Activated CD4-positive, CD25-positive, alpha-beta regulatory T cell (primary cell): ENCODE measurements at places on chromosomes 4 and X.

DNA sequence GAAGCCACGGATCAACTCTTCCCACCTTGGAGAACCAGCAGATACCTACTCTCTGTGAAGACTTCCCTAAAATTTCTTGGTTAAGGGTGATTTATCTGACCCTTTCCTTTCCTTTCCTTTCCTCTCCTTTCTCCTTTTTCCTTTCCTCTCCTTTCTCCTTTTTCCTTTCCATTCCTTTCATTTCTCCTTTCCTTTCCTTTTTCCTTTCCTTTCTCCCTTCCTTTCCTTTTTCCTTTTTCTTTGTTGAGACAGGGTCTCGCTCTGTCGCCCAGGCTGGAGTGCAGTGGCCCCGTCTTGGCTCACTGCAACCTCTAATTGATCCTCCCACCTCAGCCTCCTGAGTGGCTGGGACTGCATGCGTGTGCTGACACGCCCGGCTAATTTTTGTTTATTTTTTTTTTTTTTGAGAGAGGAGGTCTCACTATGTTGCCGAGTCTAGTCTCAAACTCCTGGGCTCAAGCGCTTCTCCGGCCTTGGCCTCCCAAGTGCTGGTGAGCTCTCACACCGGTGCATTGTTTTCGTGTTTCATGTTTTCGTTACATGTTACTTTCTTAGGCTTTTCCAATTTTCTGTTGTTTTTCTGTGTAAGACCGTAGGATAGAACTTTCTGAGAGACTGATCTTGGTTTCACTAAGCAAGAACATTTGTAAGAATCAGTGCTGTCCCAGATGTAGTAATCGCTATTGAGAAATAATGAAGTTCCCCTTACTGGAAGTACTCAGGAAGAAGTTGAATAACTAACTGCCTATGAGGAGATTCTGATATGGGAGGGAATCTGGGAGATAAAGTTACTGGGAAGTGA, 2.0 kb downstream of the TMEM165 start:
- DNase-seq: no peak

- DNase-seq: no peak
These were observed 14.5 kb downstream of the SHISA3 start for GRCh38 chr4:42411803-42412202.

- DNase-seq: no peak
These were observed 155.7 kb upstream of the MAP3K15 start for GRCh38 chrX:19670854-19671620.

DNA sequence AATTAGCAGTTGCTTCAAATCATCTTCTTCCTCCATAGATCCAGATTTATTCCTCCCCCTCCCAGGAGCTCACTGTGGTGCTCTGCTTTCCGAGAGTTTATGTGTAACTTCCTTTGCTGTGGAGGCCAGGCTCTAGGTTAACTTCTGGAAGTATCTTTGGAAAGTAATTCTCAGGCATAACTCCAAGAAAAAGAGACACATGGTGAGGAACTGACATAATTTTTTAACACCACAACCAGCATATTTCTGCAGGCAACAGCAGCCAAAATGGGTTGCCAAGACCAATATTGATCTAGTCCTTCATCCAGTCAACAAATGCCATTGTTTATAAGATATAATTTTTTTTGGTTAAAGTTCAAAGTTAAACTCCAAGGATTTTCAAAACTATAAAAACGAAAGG, 114.5 kb upstream of the RBPJ start:
- DNase-seq: no peak

DNA sequence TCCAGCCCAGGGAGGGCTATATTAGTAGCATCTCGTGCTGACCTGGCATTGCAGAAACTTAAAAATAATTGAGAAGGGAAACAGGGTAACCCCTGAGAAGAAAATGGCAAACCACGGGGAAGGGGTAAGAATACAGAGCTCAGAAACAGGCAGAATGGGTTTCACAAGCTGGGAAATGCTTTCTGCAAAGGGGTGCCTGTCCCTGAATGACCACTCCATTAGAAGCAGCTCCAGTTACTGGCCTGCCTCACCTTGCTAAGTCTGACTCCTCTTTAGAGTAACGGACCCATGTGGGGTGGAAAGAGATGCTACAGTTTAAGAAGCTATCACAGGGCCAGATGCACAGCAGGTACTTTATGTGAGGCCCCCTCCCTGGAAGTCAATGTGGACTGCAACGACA, 2.5 kb downstream of the WDR1 start:
- no peak for DNase-seq

DNA sequence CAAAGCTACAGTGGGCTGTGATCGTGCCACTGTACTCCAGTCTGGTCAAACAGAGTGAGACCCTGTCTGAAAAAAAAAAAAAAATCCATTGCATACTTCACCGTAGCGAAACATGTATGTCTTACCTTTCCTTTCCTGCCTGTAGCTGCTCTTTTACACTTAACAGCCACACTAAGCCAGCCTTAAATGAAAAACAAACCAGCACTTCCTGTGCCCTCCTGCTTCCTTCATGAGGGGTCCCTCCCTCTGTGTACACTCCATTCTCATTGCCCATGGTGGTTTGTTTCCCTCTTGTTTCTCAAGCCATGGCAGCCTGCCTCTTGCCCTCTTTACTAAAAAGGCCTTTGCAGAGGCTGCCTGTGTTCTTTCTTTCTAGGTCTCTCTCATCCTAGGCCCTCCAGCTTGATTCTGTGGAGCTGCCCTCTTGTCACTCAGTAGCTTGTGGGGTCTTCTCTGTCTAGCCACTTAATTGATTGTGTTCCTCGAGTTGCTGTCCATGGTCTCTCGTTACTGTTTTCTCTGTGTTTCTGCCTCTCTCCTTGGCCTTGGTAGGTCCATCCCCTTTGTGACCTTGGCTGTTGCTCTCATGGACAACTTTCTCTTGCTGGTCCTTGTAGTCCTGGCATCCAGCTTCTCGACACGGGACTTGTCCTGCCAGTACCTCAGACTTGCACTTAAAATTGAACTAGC, 52.1 kb upstream of the MSANTD1 start:
- DNase-seq: no peak

- DNase-seq: no peak
These were observed 586.0 kb upstream of the AADAT start for GRCh38 chr4:170675568-170676262.

- no peak for DNase-seq
These were observed 55.1 kb downstream of the PJA1 start for GRCh38 chrX:69110116-69110530.

GRCh38 chr4:183624548-183624947, 34.4 kb downstream of the RWDD4 start:
- no peak for DNase-seq

DNA sequence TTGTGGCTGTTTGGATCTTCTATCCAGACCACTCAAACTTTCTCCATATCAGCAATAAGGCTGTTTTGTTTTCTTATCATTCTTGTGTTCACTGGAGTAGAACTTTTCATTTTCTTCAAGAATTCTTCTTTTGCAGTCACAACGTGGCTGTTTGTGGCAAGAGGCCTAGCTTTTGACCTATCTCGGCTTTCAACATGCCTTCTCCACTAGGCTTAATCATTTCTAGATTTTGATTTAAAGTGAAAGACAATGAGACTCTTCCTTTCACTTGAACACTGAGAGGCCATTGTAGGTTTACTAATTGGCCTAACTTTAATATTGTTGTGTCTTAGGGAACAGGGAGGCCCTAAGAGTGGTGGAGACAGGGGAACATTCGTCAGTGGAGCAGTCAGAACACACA, 19.1 kb downstream of the FGF2 start:
- DNase-seq: no peak

DNA sequence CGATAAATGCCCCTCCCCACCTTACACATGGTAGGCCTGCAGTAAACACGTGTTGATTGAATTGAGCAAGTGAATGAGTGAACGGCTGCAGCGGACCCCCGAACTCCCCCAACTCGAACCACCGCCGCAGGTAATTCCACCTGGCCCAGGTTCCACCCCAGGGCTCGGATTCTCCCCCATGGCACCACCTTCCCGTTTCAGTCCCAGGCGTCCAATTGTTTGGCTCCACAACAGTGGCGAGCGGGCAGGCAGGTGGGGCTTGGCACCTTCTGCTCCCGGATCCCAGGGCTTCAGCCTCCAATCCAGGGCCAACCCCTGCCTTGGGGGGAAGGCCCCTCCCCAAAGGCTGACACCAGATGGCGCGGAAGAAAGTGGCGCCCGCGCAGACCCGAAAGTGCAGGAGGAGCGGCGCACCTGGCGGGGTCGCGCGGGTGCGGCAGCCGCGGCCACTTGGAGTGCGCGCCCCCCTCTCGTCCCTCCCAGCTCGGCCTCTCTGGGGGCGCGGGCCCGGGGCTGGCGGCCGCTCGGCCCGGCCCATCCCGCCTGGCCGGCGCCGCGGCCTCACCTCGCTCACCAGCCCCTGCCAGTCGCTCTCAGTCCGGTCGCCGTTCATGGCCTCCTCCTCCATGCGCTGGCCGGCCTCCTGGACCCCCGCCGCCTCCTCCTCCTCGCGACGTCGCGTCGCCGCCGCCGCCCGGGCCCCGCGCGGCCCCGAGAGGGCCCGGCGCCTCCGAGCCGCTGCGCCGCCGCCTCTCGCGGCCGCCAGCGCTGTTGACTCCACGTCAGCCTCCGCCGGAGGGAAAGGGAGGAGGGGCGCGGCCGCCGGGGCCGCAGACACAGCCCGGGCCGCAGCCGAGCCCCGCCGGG, at the start of gene CCDC149:
TSS of gene CCDC149 (minus strand) at position 791 of the 867 bp plus-strand sequence. CDS start at position 613, 178 bp downstream.
- DNase-seq: no peak

DNA sequence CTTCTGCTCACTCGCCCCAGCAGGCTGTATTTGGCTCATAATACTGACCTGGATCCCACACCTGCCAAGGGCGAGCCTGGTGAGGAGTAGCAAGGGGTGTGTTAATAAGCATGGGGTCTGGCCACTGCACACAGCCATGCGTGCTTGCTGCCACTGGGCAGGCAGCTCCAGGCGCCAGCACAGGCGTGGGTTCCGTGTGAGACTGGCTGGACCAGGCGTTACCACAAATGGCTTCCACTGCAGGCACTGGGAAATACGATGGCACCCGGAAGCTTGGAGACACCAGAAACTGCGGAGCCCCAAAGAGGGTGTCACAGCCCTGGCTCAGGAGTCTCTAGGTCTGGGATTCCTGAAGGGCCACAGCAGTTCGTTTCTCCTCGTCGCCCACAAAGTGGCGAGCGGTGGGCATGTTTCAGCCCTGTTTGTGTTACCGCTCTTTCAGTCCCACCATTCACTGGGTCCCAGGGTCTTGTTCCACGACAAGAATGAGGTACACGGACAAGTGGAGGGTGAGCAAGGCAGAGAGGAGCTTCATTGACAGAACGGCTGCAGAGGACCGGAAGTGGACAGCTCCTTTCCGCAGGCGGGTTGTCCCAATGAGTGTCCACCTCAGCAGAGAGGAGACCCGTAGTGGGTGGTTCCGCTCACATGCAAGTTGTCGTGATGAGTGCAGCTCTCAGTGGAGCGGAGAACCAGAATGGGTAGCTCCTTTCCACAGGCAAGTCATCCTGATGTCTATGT, 428.9 kb downstream of the EPHA5 start:
- DNase-seq: no peak

DNA sequence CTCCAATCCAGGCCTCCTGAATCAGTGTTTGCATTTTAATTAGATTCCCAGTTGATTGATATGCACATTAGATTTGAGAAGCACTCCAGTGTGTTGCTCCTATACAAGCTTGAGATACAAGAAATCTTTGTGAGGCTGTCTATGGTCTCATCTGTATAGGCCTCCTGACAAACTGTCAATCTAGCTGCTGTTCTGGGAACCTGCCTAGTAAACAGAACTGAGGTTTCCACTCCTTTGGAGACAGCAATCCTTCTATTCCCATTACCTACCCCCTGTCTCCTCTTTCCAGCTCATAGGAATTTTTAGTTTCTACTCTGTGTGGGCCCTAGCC, 306.1 kb upstream of the EMCN start:
- no peak for DNase-seq

- no peak for DNase-seq
These were observed 49.5 kb downstream of the TMEM154 start for GRCh38 chr4:152630324-152630723.

DNA sequence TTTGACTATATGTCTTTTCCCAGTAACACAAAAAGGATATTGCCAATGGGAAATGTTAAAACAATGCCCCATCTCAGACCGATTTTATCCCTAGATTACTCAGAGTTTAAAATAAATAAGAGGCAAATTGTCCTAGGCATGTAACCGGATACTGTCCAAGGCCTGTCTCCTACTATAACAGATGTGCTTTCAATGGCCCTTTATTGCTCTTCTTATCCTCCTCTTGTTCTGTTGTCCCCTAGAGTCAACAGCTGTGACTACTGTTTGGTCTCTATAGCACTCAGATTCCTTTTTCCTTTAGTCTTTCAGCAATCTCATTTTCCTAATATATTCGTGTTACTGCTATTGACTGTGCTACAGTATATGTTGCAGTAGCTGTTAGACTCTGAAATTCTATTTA, 66.8 kb upstream of the PLS3 start:
- DNase-seq: no peak

DNA sequence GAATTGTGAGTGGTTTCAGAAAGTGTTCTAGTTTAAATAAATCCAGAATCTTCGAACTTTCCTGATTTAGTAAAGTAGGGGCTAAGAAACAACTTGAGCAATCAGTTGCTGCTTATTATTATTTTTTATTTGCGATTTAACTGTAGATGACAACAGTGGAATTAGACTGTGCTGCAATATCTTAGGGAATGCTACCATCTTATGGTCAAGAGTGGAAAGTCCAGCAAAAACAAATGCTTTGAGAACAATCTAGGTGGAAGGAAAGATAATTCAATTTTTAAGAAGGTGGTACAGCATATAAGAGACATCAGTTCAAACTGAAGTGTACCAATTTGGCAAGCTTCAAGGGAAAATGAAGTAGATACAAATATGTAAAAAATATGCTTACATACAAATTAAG, 73.3 kb downstream of the CYLC1 start:
- DNase-seq: no peak

GRCh38 chrX:52574416-52575275, 57.8 kb upstream of the XAGE1B start:
- no peak for DNase-seq

DNA sequence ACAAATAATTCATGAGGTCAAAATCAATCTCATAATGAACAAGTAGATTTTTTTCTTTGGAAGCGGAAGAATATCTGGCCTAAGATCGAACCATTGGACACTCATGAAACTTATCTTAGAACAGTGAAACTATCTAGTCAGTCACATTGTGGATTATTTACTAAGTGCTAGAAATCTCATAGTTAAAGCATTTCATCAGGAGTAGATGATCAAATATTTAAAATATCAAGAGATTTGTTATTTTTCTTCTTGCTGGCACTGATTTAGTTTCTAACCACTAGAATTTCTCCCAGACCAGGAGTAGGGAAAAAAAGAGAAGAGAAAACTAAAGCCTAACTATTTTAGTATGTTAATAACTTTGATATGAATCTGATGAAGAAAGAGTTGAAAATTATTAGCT, 105.5 kb downstream of the SHROOM3 start:
- no peak for DNase-seq

GRCh38 chrX:16950423-16950822, 4.0 kb downstream of the REPS2 start:
- no peak for DNase-seq
